ENCODE measurements at places on chromosomes 4 and X. TPM values are rescaled to one million over a fixed set of nuclear protein-coding genes. Genes with fewer than 3 reads are reported as not detected.

- no peak overlapping the region for H3K27ac ChIP-seq
- no peaks in the 10 kb centered on the region for H3K27me3 ChIP-seq
- peaks cover 13% of the 10 kb centered on the region for H3K4me1 ChIP-seq
- H3K36me3 ChIP-seq: no peaks in the 10 kb centered on the region
- H3K4me3 ChIP-seq: no peak overlapping the region
- no peak for DNase-seq
Measured at GRCh38 chr4:113588895-113589668, 172.5 kb downstream of the CAMK2D start.

- H3K27ac ChIP-seq: no peak overlapping the region
- no peaks in the 10 kb centered on the region for H3K36me3 ChIP-seq
- peaks cover 19% of the 10 kb centered on the region for H3K27me3 ChIP-seq
- H3K4me3 ChIP-seq: no peak overlapping the region
Measured at GRCh38 chr4:1058198-1058996, 47.0 kb downstream of the FGFRL1 start.

- no peak overlapping the region for H3K4me3 ChIP-seq
- peaks cover 37% of the 10 kb centered on the region for H3K4me1 ChIP-seq
- no peaks in the 10 kb centered on the region for H3K27me3 ChIP-seq
- no peaks in the 10 kb centered on the region for H3K36me3 ChIP-seq
- H3K27ac ChIP-seq: peak overlapping the region; percentile 61
Measured at GRCh38 chr4:113436360-113436759, 325.2 kb downstream of the CAMK2D start.

DNA sequence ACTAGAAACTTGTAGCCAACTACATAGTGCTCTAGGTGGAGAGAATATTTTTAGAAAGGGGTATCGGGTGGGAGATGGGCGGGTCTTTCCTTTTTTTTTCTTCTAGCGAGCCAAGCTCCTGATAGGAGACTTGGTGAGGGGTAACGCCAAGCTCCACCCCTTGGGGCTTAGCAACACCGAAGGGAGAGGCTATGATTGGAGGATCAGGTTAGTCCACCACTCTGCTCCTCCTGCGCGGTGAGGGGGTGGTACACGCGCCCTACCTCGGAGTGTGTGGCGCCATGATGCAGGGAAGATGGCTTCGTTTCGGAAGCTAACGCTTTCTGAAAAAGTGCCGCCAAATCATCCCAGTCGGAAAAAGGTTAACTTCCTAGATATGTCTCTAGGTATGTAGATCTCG lies at the start of gene LUZP4:
Gene LUZP4, plus strand, starts transcription at position 251 of the 400 bp plus-strand sequence. Its CDS starts 45 bp downstream, at position 296.
- H3K27ac ChIP-seq: no peak within 1 kb of the TSS
- H3K4me1 ChIP-seq: no peaks in the 10 kb centered on the region
- no peak within 1 kb of the TSS for H3K4me3 ChIP-seq
- H3K27me3 ChIP-seq: no peaks in the 10 kb centered on the region
- no peak for DNase-seq
- no peaks in the 10 kb centered on the region for H3K36me3 ChIP-seq

The HTN3 gene
- total RNA-seq: not detected

The DMRTC1 gene
- total RNA-seq: not detected
